ENCODE measurements at places on chromosomes 1 and 21.

GRCh38 chr1:187960125-187960638 lies 1131.4 kb downstream of the PLA2G4A start:
- no peak for DNase-seq

DNA sequence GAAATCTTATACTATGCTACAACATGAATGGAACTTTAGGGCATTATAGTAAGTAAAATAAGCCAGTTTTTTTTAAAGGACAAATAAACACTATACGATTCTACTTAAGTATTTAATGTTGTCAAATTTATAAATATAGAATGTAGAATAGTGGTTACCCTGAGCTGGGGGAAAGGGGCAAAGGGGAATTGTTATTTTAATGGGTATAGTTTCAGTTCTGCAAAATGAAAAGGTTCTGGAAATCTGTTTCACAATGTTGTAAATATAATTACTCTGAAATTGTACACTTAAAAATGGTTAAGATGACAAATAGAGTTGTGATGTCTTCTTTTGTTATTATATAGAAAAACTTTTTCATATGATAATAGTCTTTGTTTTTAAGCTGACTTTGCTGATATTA lies 366.3 kb downstream of the MRPL39 start:
- DNase-seq = no peak

DNA sequence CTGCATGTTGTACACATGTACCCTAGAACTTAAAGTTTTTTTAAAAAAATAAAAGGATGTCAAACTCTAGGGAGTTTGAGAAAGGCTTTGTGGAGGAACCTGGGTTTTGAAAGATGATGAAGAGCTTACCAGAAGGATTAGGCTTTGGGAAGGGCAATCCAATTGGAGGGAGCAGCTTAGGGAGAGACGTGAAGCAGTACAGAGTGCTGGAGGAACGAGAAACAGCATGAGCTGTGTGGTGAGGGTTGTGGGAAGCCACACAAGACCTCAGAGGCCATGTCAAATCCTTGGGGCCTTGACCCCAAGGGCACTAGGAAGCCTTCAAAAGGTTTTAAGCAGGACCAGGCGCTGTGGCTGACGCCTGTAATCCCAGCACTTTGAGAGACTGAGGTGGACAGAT lies 8.4 kb upstream of the KPNA6 start:
- no peak for DNase-seq

DNA sequence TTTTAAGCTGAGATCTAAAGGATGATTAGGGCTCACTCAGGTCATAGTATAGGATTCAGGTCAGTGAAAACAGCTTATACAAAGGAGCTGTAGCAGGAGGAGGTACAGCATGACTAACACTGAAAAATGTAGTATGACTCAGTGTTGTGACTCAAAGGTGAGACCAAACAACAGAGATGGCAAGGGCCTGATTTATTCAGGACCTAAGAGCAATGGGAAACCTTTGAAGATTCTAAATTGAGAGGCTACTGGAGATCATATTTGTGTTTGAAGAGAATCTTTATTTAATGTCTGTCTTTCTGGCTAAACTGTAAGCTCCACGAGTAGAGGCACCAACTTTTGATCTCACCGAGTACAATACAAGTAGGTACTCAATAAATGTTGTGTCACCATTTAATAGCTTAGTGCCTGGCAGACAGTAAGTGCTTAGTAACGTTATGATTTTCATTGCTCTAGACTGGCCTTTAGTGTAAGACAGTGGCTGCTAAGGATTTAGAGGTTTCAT lies 43.5 kb downstream of the PRKAA2 start:
- DNase-seq = no peak

DNA sequence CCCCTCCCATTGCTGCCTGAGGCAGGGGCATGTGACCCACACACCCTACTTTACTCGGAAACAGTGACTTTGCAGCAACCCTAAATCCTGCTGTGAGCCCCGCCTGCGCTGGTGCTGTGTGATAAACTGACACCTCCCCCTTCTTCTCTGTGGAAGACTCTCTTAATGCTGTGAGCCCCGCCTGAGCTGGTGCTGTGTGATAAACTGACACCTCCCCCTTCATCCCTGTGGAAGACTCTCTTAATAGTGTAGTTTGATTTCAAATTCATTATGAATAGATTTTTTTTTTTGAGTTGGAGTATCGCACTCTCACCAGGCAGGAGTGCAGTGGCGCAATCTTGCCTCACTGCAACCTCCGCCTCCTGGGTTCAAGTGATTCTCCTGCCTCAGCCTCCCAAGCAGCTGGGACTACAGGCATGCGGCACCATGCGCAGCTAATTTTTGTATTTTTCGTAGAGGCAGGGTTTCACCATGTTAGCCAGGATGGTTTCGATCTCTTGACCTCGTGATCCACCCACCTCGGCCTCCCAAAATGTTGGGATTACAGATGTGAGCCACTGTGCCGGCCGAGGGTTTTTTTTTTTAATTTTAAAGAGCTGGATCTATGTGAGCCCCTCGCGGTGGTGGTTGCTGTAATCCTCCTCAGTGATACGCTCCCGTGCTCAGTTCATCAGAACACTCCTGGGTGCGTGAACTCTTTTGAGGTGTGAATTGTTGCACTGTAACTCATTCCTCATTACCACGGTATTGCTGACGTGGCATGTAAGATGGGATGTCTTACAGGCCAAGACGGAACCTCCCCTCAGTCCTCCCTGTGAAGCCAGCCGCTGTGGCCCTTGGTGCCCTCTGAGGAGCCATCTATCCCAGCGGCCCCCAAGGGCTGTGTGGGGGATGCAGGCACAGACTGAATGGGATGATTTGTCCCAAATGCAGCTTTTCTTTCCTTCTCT lies 60.3 kb downstream of the GALNT2 start:
- DNase-seq = no peak

DNA sequence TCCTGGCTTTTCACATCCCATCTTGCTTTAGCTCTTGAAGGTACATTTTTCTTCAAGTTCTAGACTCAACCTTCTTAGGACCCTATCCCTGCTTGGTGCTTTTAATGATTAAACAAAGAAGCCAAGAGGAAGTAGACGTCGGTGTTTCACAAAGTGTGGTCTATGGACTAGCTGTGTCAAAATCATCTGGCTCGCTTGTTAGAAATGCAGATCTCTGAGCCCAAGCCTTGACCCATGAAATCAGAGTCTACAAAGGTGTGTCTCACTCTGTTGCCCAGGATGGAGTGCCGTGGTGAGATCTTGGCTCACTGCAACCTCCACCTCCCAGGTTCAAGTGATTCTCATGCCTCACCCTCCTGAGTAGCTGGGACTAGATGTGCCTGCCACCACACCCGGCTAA lies 295.5 kb upstream of the KAZN start:
- no peak for DNase-seq

DNA sequence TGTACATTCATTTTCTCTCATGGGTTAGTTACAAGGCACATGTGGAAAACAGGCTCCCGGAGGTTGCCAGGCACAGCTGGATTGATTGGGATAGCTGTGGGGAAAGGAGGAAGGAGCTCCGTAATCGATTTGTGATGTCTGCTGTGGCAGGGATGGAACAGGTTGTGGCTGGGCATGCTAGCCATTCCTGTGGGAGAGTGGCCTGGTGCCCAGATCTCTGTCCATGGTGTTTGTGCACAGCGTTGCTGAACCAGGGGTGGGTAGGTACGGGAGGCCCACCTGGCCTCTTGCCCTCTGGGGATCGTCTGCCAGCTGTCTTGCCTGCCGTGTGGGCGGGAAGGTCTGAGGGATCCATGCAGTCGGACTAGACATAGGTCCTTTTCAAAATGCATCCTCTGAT lies 302.8 kb upstream of the VAMP3 start:
- DNase-seq = no peak

DNA sequence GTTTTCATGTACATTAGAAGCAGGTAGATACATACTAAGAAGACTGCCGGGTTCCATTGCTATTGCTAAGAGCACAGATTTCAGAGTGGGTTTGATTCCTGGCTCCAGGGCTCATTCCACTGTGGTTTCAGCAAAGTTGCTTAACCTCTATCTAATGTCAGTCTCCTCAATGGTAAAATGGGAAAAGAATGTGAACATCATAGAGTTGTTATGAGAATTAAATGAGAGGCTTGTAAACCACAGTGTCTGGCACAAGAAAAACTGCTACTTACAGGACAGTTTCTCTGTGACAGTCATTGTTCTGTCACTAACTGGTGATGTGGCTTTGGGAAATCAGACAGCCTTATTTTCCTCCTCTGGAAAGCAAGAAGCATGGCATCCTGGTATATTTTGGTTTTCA lies 10.7 kb upstream of the PLXNA2 start:
- DNase-seq = no peak

DNA sequence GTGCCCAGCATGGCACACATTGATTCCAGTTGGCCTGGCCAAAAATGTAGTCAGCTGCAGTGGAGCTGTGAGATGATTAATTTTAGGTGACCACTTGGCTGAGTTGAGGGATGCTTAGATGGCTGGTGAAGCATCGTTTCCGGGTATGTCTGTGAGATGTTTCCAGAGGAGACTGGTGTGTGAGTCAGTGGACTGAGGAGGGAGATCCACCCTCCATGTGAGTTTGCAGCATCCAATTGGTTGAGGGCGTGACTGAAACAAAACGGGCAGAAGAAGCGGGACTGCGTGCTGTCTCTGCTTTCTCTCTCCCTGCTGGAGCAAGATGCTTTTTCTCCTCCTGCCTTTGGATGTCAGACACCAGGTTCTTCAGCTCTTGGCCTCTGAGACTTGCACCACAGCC lies 68.2 kb upstream of the DSCAM start:
- DNase-seq = no peak

GRCh38 chr21:33401630-33401992 lies 1.6 kb upstream of the IFNGR2 start:
- no peak for DNase-seq

- no peak for DNase-seq
Observed at GRCh38 chr1:18764362-18764761, 95.1 kb downstream of the TAS1R2 start.

DNA sequence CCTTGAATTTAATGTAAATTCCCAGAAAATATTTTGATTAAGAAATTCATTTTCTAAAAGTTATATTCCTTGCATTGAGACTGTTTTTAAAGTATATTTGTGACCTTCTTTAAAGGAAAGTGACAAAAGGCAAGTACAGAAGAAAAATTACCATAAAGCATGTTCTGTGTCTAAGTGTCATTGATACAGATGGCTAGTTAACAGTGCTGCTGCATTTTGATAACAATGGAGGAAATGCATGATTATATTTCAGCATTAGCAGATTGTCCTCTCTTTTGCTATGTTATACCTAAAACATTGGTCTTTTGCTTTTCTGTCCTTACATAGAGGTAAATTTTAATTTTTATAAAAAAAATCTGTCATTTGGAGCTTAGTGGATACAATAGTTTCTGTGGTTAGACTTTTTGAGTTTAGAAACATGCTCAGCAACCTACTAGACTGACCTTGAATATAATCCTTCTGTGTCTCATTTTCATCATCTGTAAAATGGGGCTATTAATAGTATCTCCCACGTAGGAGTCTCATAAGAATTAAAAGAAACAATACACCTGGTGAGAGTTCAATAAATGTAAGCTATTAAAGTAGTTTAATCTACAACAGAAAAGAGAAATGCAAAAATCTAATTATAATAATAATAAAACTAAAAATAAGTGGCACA lies 51.1 kb upstream of the RGS21 start:
- no peak for DNase-seq

- no peak for DNase-seq
Observed at GRCh38 chr1:78668427-78668826, 18.8 kb downstream of the IFI44 start.

- no peak for DNase-seq
Observed at GRCh38 chr1:226496453-226497015, 52.0 kb upstream of the STUM start.

DNA sequence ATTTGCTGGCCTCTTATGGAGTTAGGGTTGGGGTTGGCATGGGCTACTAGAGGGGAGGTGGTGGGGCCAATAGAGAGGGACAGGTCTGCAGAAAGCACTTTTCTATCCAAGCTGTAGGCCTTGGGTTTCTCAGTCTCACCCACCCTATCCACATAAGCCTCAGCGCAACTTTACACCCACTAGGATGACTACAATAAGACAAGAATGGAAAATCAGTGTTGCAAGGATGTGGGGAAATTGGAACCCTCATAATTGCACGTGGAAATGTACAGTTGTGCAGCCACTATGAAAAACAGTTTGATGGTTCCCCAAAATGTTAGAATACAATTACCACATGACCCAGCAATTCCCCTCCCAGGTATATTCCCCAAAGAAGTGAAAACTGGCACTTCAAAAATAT lies 14.0 kb upstream of the GSTM4 start:
- no peak for DNase-seq

- no peak for DNase-seq
Observed at GRCh38 chr1:209642816-209643215, 9.4 kb downstream of the LAMB3 start.

DNA sequence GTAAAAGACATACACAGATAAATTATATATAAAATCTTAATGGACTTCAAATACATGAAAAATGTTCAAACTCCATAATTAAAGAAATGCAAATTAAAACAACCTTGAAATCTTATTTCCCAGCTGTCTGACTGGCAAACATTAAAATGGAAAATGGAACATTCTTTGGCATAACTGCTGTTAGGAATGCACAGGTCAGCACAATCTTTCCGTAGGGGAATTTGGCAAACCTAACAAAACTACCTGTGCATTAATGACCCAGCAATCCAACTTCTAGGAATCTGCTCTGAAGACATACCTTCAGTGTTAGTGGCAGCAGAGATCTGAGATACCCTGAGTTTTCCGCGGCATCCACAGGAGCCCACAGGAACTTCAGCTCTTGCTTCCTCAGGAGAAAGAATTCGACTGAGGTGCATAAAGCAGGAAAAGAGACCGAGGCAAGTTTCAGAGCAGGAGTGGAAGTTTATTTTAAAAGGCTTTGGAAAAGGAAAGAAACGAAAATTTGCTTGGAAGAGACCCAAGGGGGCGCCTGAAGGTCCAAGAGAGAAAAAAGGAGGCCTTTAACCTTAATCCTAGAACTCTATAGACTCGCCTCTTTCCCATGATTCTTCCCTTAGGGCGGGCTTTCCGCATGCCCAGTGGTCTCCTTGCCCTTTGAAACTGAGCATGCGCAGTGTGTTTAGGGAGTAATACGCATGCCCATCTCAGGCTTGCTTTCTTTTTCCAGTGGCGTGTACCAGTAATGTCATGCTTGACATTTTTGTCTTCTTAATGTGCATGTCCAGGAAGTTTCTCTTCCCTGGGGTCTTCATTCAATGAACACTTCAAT lies 24.8 kb downstream of the LYPD8 start:
- DNase-seq = no peak

DNA sequence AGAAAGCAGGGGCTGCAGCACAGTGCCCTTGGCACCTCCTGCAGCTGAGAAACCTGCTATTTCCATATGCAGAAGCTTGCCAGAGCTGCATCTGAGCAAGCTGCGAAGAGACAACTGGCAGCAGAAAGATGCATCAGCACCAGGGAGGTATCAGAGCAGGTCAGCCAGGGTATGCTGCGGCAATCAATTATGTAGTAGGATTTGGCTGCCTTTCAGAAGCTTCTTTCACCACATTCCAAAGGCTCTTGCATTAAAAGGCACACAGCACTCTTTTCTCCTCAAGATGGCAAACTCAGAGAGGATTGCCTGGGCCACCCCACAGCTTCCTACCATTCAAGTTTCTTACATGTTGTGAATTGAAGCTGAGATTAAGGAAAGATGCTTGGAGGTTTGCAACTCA lies 47.6 kb upstream of the RAP1A start:
- no peak for DNase-seq

- no peak for DNase-seq
Observed at GRCh38 chr1:91798740-91799139, 87.2 kb downstream of the TGFBR3 start.
